ENCODE measurements at places on chromosomes 5 and 9. TPM values are rescaled to one million over a fixed set of nuclear protein-coding genes. Genes with fewer than 3 reads are reported as not detected.

The TMEM174 gene
- total RNA-seq: not detected

The CTXN3 gene
- not detected for total RNA-seq

- peak within 1 kb of the TSS; percentile 95 for H3K27ac ChIP-seq
- H3K36me3 ChIP-seq: no peaks in the 10 kb centered on the region
- no peaks in the 10 kb centered on the region for H3K27me3 ChIP-seq
These were observed at the start of gene SPIN1 for GRCh38 chr9:88388203-88388885. SPIN1 (plus strand) TSS chr9:88388444; CDS start chr9:88426540, 38,096 bp downstream.

DNA sequence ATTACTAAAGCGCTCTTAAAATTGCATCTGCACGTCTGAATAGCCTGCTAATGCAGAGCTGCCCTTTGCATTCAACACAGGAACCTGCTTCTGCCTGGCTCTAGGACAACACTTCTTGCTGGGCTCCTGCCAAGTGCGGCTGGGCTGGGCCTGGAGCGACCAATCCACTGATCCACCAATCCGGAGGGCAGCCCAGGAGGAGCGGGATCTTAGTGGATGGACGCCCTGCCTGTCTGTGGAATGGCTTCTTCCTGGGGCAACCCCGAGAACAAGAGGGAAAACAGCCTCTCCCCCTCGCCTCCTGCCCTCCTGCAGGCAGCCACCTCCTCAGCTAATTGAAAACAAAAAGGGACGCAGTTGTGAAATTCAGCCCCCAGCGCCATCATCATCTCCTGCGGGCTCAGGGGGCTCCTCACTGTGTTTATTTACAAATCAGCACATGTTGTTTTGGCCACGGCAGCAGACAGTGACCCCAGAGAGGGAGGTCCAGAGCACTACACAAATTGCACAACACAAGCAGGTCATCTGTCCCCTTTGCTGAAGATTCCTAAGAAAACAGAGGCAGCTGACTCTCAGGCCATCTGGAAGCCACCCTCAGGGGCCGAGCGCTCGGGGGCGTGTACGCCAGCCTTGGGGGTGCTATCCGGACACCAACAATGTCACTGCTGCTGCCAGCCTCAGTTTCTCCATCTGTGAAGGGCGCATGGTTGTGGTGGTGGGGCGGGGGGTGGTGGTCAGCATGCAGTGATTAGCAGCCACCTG is 57.3 kb downstream of the GADD45G start:
- DNase-seq: peak; percentile 98
- H3K27ac ChIP-seq: peak overlapping the region; percentile 59
- no peaks in the 10 kb centered on the region for H3K36me3 ChIP-seq
- H3K27me3 ChIP-seq: no peaks in the 10 kb centered on the region
- H3K4me1 ChIP-seq: peaks cover 26% of the 10 kb centered on the region

GRCh38 chr5:174717826-174718455 is 6.4 kb upstream of the MSX2 start:
- H3K36me3 ChIP-seq: no peaks in the 10 kb centered on the region
- DNase-seq: no peak
- peaks cover 35% of the 10 kb centered on the region for H3K27me3 ChIP-seq
- no peak overlapping the region for H3K27ac ChIP-seq
- H3K4me1 ChIP-seq: peaks cover 23% of the 10 kb centered on the region

All from esophagus muscularis mucosa (tissue), 4 donors.